ENCODE measurements at places on chromosomes 1 and 21.

DNA sequence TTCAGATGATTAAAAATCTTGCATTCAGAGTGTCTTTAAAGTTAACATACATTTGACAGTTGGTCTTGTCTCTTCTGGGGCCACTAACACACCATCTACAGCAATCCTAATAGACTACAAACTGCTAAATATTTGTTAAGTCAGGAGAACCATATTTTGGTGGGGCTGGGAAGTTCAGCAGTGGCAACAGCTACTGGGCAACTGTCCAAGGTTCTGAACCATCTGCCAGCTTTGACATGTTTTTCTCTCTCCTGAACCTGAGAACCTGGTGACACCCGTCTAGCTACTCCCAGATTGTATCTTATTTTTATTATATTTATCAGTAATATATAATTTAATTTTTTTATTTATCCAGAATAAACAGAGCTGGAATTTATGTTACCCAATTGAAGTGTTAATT lies 199.0 kb upstream of the DPYD start:
- no peak for DNase-seq

GRCh38 chr1:10052347-10052746 lies 19.6 kb downstream of the UBE4B start:
- DNase-seq = no peak

DNA sequence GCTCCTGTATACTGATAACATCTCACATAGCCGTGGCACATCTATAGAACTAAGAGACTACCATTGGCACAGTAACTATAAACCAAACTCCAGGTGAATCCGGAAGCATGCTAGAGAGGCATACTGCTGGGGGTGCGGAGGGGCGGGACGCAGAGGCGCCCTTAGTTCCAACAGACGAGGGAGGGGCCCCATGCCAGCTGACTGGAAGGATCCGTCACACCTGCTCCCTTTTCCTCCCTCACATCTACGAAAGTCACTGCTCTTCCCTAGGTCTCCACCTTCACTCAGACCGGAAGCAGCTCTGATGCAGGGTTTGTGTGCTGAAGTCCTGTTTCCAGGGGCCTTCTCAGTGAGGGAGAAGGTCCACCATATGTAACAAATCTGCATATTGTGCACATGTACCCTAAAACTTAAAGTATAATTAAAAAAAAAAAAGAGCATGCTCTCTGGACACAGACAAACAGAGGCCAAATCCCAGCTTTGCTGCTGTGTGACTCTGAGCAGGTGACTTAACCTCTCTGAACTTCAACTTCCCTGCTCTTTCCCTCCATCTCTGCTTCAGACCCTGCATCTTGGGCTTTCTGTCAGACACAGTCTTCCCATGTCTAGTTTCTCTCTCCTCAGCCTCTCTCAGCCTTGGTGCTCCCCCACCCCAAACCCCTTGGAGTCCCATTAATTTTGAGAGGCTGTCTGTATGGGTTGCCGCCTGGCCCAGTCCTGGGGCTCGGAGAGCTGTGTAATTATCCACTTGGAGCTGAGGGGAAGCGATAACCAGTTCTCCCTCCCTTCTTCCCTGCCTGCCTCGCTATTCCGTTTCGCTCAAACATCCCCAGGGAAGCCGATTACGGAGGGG lies 7.8 kb upstream of the GJB5 start:
- no peak for DNase-seq

DNA sequence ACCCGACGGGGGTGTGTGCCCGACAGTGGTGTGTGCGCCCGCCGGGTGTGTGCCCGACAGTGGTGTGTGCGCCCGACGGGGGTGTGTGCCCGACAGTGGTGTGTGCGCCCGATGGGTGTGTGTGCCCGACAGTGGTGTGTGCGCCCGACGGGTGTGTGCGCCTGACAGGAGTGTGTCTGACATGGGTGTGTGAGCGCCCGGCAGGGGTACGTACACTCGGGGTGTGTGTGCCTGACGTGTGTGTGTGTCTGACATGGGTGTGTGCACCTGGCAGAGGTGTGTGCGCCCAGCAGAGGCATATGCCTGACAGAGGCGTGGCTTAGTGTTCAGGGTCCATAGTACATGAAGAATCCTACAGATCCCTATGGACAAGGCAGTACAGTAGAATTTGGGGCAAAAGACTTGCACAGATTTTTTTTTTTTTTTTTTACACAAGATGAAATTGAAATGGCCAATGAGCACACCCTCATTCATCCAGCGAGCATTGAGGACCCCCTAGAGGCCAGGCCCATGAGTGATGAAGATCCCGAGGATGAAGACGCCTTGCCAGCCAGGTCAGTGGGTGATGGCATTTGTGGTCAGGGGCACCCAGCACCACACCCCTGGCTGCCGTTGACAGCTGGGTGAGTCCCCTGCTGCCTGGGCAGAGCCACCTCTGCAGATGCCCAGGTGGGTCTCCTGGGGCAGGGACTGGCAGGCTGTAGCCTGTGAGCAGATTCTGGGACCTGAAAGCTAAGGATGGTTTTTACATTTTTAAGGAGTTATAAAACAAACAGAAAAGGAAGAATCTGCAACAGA lies 60.1 kb downstream of the ADARB1 start:
- no peak for DNase-seq

- DNase-seq = no peak
These were observed 33.9 kb upstream of the COL6A2 start for GRCh38 chr21:46063734-46064680.
